ENCODE measurements at places on chromosomes 5 and 9.

DNA sequence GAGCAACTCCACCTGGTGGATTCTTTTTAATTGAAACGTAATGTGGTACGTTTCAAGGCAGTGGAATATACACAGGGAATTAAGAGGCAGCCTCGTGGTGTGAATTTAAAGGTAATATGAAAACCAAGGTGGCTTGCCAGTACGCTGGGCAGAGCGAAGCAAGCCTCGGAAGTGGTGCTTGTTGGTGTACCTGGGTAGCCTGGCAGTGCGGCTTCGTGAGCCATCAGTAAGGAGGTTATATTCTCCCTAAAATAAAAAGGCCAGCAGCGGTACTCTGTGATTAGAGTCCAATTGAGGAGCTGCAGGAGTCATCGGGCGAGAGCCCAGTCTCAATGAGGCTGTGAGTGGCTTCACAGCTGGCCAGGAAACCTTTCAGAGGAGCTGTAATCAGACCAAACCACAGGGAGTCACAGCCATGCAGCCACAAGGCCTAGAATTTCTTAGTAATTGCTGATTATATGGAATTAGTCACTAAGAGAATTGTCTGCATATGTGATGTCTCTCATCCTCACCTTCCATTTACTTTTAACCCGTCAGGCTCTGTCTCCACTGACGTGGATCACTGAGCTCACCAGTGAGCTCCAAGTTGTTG lies 57.7 kb downstream of the DCP2 start:
- no peak for DNase-seq

- no peak for DNase-seq
These were observed 468.2 kb downstream of the ARHGEF28 start for GRCh38 chr5:74094096-74094781.

- DNase-seq, result no peak
These were observed 114.6 kb downstream of the ACTBL2 start for GRCh38 chr5:57368010-57368409.

DNA sequence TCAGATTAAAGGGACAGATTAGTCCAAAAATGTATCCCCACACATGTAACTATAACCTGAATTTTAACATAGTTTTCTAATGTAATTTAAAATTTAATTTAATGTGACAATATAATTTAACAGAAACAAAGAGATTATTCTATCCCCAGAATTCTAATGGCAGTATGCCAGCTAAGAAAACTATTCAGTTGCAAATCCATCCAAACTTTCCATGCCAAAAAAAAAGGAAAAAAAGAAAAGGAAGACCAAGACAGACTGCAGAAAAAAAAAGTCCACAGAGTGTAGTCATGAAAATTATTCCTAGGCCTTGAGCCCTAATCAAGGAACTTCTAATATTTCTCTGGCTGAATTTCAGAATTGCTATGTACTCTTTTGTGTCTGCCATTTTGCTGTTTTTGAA lies 217.6 kb downstream of the CDH18 start:
- DNase-seq, result no peak

- DNase-seq, result no peak
These were observed 38.5 kb downstream of the ABITRAM start for GRCh38 chr9:108972626-108973209.

GRCh38 chr9:91836515-91836914 lies 113.5 kb downstream of the ROR2 start:
- DNase-seq, result no peak

DNA sequence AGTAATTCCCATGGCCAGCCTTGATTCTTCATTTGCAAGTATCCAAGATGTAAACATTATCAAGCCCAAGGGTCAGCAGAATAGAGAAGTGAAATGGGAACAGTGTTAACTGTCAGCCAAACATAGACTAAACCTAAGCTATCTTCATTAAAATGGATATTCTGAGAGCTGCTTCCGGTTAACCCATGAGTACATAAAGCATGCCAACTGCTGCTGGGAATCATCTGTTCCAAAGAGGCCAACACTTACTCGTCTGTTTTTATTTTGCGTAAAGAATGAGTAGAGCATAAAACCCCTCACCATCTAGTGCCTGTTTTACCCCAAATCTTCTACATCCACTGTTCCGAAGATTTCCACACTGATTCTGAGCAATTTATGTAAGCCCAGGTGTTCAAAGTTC lies 257.6 kb downstream of the GLIS3 start:
- DNase-seq, result no peak

- no peak for DNase-seq
These were observed 43.0 kb downstream of the PSD2 start for GRCh38 chr5:139838381-139839197.

GRCh38 chr9:3179711-3180110 lies 335.8 kb upstream of the PUM3 start:
- no peak for DNase-seq

DNA sequence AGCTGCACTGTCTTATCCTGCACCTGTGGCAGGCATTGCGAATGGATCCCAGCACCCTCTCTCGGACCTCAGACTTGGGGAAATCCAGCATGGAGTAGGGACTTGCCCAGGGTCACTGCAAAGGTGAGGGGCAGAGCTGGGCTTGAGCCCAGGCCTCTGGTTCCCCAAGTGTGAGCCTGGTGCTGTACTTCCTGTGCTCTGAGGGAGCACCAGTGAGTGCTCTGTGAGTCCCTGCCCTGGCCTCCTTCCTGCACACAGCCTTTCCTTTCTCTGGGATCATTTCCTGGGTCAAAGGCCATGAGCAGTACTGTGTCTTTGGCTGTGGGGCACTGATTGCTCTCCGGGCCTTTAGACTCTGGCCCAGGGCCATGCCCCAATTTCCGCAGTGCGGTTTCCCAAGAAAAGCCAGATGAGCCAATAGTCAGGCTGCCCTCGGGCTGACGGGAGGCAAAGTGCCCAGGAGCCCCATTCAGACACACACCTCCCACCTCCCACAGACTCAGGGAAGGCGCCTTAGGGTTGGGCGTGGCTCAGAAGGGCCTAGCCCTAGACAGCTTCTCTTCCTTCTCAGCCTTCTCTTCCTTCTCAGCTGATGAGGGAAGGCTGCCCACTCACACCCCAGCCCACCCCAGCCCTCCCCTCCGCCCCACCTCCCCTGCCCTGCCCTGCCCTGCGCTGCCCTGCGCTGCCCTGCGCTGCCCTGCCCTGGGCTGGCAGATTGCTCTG lies 23.3 kb upstream of the TRIM14 start:
- DNase-seq, result no peak

DNA sequence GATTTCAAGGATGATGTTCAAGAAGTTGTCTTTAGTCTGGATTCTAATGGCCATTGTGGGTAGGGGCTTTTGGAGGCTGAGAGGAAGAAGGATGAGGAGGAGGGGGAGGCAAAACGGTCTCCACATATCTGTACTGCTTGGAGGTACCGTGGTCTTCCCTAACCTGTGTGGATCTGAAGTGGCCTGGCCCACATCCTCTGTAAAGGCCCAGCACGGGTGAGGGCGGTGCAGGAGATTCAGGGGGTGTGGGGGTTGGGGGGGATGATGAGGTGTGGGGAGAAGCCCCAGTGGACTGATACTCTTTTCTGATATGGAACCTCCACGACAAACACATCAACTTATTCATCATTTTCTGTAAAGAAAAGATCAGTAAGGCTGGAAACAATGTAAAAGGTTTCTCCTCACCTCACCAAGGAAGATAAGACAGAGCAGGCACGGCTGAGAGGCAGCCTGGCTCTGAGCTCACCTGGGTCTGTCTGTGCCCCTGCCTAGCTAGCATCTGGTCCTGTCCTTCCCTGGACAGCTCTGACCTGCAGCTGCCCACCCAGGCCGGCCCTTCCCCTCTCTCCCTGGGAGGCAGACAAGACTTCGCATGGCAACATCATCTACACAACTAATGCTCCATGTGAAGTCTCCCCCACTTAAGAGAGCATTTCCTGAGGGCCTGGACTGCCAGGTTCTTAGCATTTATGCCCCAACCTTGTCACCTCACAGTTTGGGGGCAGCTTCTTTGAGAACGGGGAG lies 5.6 kb upstream of the IL3 start:
- no peak for DNase-seq

DNA sequence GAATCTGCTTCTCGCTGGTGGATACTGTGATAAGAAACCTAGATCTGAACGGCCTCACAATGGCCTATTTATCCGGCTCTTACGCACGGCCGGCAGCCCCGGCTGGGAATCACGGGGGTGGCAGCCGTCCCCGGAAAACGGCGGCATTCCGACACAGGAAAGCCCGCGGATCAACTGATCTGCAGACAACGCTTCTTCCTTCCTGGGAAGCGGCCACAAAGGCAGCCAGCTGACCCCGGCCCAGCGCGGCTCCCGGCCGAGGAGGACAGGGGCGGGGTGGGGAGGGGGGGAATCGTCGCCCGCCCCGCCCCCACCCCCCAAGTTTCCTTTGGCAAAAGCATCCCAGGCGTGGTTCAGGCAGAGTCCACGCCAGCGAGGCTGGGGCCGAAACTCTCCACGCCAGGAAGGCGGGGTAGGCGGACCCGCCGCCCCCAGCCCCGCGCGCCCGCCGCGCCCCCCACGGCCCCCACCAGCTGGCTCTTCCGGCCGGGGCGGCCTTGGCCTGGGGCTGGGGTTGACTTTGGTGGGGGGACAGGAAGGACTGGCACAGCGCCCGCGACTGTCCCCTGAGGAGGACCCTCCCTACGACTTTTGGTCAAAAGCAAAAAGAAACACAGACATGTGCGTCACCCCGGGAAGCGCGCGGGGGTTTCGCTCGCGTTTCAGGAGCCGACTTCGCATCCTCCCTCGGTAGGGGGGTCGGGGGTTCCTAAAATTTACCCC lies 247.7 kb upstream of the ANKRD55 start:
- DNase-seq, result no peak

- no peak for DNase-seq
These were observed 19.0 kb downstream of the SNX24 start for GRCh38 chr5:122864400-122864799.

DNA sequence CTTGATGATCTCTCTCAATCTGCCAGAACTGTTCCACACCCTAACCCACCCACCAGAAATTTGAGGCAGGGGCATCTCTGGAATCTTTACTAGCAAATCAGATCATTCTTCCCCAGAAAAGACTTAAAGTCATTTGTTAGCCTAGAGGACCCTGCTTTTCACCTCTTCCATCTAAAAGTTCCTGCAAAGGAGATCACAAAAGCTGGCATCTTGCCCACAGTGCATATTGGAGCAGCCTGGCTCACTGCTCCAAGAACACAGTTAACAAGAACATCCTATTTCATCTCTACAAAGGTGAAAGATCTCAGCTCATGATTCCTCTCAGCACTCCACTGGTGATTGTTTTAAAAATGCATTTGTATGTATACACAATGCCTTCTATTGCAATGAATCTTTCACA lies 36.3 kb downstream of the GABRP start:
- no peak for DNase-seq

DNA sequence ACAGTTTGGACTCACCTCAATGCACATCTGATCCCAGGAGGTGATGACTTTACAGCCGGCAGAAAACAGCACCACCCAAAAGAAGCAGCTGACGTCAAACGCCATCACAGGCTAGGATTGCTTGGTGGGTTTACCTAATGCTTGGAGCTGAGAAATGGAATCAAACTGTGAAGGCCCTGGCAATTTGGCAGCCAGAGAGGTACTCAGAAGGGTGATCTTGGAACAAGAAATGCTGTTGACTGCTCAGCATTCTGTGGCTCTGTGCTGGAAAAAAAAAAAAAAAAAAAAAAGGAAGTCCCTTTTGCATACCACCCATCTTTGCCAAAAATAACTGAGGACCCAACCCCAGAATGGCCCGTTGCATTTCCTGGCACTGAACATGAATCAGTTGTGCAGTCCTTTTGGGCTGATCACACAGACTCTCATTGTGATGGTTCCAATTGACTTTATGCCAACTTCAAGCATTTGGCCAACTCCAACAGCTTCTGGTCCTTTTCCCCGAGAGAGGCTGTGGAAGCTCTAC lies at the start of gene CD180:
CD180 (minus strand) TSS at position 263 of the 523 bp plus-strand sequence; CDS start at position 105, 158 bp downstream.
- DNase-seq, result no peak

DNA sequence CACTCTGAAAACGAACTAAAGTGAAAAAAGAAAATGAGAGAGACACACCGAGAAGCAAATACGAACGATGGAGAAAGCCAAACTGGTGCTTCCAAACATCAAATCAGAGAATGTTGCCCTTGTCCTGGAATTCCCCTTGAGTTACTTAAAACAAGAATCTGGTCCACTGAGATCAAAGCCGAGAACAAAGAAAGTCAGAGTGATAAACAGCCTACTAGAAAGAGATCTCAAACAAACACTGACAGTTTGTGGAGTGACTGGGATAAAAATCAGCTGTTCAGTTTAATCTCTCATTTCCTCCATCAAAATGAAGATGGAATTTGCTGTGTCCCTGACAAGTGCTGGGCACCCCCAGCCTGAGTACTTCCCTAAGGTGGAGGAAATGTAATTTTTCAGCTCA lies 582.6 kb downstream of the NR2F1-AS1 start:
- no peak for DNase-seq

DNA sequence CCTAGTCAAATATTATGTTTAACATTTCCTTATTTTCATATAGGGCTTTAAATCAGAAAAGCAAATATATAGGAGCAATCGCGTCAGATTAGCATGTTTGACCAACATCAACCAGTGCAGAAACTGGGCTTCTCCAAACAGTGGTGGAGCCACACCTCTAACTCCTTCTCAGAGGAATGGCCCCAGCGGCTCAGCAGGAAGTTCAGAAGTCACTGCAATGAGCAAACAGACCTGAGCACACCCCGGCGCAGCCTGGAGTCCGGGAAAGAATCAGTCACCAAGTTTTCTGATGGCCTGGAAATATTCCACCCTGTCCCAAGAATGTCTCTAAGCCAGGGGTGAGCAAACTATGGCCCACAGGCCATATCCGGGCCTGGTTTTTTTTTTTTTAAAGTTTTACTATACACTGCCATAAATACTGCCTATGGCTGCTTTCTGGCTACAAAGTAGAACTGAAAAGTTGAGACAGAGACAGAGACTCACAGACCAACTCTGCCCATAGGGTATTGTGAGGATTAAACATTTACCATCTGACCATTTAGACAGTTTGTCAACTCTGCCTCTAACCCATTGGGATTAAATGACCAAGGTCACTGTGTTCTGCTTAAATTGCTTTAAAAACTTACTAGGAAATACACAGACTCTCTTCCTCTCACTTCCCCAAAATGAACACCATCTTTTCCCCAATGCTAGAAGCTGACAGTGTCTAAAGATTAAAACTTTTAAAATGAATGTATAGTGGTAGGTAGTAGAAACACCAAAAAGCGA lies 5.4 kb downstream of the GOLM1 start:
- DNase-seq, result peak; percentile 15

DNA sequence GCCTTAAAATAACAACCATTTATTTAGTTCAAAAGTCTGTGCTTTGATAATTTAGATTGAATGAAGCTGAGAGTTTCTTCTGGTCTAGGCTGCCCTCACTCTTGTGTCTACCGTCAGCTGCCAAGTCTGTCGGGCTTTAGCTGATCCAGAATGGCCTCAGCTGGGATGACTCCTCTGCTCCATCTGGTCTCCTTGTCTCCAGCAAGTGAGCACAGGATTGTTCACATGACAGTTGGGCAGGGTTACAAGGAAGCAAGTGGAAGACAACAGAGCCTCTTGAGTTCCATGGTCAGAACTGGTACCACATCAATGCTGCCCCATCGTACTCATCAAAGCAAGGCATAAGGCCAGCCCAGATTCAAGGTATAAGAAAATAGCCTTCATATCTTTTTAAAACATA lies 9.0 kb downstream of the HTR1A start:
- no peak for DNase-seq

GRCh38 chr5:76365561-76365960 lies 37.5 kb upstream of the IQGAP2 start:
- DNase-seq, result no peak

GRCh38 chr9:38278931-38279679 lies 113.4 kb upstream of the ALDH1B1 start:
- no peak for DNase-seq
